ENCODE measurements at places on chromosomes 1 and 21.
A peak's percentile ranks its signal among the peaks of the same experiment; 100 is the strongest.

DNA sequence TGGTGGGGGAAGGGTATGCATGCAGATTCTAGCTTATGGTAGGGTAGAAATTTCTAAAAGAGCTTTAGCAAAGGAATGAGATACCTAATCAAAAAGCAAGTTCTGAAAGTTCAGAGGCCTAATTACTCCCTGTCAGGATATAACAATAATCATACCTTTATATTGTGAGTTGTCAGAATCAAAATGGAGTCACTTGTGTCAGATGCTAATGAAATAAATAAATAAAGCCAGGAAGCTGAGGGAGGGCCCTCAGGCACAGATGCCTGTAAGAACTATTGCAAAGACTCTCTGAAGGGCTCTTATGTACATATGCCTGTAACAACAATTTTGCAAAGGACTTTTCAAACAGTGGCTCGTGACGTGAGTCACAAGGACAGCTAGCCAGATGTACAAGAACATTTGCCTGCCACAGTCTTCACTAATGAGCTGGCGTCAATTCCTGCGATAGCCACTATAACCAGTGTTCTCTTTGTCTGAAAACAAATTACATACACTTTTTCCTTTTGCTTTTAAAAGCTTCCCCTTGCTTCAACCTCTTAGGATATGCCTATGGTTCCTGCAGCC is 27.4 kb upstream of the DNASE2B start:
- no peak for DNase-seq

DNA sequence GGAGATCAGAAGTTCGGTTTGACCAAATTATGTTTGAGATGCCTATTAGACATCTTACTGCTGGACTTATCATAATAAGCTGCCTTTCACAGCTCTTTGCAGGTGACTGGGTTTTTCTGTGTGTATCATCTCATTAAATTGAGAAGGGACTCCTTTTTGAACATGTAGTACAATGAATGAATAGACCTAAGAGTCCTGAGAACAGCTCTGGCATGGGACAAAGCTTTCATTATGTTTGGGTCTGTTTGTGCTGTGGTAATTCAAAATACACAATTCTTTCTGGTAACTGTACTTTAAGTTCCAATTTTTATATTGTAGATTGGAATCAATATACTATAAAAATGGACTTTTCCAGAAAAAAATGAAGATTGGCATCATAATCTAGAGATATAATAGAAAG is 312.3 kb downstream of the TM2D1 start:
- DNase-seq: no peak

DNA sequence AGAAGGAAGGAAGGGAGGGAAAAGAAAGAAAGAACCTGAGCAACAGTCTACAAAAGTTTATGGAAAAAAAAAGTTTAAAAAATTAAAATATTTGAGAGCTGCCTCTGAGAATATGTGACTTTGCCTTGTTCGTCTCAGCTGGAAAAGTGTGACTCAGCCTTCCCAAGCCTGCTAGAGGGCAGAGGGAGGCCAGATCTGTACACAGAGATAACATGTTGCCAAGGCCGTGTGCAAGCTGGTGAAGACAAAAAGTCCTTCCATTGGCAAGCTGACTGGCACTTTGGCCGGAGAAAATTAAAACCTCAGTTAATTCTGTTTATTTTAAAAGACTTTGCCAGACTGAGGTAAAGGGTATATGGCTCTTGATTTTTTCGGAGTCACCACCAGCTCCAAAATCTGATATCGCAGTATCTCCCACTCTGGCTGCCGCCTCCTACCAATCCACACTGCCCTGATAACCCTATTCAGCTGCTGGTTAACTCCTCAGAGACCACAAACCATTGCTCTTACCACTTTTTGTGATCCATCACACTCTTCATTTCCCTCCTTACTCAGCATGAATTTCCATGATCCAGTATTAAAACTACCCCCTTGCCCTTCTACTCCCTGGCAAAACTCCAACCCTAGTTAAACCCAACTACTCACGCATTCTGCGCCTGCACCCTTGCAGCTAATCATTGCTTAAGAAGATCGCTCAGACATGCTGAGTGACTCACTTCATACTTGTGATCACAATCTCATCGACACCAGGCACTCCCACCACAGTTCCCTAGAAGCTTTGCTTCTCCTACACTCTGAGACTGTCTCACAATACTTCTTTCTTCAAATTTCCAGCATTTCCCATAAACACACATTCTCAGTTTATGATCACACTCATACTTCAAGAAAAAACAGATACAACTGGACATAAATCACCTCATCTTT is 5.7 kb upstream of the PPP1R15B start:
- peak; percentile 89 for DNase-seq

- no peak for DNase-seq
These were observed 6.8 kb upstream of the C1QTNF12 start for GRCh38 chr1:1253314-1253713.

- no peak for DNase-seq
These were observed 48.6 kb upstream of the ATF3 start for GRCh38 chr1:212559929-212560328.

DNA sequence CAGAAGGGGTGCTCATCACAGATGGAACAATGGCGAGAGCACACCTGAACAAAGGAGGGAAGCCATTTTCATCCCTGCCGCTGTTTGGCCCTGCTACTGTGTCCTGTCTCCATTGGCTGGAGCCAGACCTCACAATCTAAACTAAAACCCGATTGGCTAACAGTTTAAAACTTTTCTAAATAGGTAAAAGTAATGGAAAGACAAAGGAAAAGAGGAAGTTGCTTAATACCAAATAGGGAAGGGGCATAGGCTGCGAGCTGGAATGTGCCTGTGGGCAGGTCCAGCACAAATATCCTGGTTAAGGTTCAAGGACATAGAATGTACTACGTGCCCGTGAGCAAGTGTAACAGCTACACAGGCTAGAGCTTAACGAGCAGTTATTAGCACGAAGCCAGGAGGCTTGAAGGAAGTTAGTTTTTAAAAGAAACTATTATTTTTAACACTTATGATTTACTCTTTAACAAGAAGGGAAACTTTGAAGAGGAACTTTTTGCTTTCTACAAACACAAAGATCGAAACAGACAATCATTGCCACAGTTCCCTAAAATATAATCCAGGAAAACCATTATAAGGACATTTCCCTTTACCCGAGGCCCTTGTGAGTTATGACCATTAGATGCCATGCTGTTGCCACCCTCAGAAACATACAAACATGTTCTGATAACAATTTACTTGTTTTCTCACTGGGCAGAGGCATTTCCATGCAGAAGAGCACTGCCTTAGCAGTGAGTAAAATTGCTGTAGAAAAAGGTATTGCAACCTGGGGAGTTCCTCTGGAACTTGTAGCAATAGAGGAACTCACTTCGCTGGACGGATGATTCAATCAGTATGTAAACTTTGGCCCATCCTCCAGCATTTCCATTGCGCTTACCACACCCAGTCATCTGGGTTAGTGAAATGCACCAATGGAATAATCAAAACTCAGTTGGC is 4.8 kb upstream of the PTTG1IP start:
- DNase-seq: peak; percentile 75

GRCh38 chr1:31848381-31848897 is 32.6 kb upstream of the SPOCD1 start:
- no peak for DNase-seq

GRCh38 chr1:205121660-205122488 is at the start of gene RBBP5:
Gene RBBP5, minus strand, starts transcription at chr1:205121978. Its CDS starts 105 bp downstream, at chr1:205121873.
- peak; percentile 97 for DNase-seq

DNA sequence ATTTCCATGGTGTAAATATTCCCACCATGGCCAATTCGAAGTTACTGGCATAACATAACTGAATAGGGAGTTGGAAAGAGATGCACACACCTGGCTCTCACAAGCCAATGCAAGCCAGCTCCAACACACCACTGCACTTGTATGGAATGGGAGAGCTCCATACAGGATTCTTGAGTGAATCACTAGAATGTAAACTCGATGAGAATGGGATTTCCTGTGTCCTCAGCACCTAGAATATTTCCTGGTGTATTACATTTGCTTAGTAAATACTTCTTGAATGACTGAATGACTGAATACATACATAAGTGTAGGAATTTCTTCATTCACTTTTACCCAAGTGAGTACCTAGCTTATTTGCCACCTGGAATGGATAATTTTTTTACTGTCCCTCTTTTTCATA is 16.2 kb upstream of the PPIE start:
- DNase-seq: no peak

DNA sequence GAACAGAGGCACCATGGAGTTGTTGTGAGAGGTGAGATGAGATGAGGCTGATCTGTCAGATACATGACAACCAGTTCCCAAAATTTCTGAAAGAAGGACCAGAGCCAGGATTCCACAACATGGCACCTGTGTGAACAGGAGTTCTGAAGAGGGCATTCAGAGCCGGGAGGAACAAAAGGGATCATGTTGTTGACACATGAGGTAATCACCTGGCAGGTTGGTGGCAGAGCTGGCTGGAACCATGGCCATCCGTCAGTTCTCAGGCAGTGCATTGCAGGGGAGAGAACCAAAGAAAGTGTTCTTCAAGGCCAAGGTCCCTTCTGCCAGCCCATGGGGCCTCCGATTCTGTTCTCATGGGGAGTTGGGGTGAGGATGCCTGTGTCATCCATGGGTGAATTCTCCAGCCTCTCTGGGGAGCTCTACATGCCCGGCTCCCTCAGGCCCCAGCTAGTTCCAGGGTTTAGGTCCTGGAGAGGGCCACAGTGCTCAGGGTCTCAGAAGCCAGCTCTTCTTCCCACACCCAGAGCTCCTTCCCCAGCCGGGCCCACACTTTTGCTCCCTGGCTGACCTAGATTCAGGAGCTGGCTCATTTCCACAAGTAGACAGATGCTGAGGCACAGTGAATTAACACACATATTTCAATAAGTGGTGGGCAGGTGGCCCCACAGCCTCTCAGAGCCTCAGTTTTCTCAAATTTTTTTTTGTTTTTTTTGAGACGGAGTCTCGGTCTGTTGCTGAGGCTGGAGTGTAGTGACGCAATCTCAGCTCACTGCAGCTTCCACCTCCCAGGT is 49.1 kb upstream of the CTPS1 start:
- DNase-seq: no peak

GRCh38 chr1:7103361-7103782 is 318.1 kb downstream of the CAMTA1 start:
- no peak for DNase-seq

- no peak for DNase-seq
These were observed 252.4 kb downstream of the FGGY start for GRCh38 chr1:59549066-59549837.

DNA sequence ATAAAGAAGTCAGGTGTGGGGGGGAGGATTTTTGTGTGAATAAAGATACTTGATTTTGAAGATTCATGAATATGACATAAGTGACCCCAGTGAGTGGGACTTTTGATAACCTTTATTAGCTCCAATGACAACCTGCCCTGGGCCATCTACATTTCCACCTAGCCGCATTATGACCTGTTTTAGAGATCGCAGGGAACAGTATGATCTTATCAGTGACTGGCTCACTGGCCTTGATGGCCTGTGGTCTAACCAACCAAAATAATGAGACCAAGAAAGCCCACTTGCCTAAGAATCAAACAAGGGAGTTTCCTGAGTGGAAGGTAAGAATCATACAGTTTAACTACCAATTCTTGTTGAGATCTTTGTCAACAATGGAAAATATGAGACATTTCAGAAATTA is 1.8 kb downstream of the ELAPOR1 start:
- no peak for DNase-seq

DNA sequence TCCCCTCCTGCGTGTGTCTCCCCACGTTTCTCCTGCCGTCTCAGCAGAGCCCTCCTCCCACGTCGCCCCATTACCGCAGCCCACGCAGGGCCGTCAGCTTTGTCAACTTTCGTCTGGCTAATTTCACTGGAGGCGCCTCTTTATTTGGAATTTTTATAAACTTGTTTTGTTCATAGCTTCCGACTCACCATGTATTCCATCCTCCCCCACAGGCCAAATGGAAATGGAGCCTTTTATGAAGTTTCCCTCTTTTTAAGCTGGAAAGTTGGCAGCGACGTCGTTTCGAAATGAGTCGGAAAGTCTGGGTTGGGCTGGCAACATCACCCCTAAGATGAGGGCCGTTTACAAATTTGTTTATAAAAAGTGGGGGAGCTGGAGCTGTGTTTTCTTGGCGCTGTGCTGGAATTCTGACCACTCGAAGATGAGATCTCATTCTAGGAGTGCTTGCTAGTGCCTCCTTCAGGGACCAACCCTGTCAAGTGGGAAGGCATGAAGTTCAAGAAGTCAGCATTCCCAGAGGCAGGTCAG is 23.7 kb upstream of the SLC45A1 start:
- DNase-seq: no peak

- DNase-seq: no peak
These were observed 84.0 kb downstream of the PBX1 start for GRCh38 chr1:164643018-164643417.

DNA sequence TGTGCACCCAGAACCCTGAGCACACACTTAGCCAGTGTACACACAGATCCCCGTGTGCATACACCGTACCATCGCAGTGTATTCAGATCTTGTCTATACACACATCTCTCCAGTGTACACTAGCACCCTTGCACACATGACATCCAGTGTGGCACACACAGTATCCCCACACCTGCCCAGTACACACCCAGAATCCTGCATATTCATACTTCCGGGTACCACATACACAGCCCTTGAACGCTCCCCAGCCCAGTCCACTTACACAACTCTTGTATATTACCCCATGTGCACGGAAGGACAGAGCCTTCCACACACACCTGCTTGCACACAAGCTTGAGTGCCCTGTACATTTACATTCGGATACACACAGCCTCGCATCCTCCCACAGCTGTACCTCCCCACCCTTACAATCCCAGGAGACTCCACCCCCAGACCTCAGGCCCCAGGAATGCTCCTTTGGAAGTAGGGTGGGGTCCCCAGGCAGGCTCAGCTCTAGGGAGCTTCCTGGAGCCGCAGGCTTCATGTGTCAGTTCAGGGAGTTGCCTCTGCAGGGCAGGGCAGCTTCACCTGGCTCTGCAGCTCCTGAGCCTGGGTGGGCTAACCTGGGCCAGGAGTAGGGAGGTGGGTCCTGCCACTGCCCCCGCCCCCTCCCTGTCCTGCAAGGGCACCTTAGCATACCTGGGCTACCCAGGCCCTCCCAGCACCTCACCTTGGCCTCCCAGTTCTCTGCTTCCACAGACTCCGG is 46.2 kb downstream of the AHDC1 start:
- no peak for DNase-seq
